ENCODE measurements at places on chromosomes 11 and 22.

- DNase-seq, result no peak
These were observed 18.2 kb upstream of the MUC5AC start for GRCh38 chr11:1139441-1140083.

DNA sequence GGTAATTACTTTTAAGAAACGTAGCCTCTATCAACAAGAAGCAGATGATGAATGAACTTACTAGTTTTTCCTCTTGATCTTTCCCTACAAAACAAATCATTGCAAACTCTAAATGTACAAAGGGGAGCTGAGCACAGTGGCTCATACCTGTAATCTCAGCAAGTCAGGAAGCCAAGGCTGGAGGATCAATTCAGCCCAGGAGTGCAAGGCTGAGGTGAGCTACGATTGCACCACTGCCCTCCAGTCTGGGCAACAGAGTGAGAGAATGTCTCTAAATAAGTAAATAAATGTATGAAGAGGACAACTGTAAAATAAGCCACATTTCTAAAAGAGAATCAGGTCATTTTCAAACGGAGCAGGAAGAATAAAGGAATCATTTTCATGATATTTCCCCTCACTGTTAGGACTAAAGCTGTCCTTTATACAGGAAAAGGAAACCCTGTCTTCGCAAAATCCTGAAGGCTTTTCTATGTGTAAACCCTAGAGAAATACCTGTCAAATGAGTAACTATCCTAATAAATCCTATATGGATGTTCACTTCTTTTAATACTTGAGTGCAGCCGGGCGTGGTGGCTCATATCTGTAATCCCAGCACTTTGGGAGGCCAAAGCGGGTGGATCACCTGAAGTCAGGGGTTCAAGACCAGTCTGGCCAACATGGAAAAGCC is 41.2 kb downstream of the RRAS2 start:
- DNase-seq, result no peak

DNA sequence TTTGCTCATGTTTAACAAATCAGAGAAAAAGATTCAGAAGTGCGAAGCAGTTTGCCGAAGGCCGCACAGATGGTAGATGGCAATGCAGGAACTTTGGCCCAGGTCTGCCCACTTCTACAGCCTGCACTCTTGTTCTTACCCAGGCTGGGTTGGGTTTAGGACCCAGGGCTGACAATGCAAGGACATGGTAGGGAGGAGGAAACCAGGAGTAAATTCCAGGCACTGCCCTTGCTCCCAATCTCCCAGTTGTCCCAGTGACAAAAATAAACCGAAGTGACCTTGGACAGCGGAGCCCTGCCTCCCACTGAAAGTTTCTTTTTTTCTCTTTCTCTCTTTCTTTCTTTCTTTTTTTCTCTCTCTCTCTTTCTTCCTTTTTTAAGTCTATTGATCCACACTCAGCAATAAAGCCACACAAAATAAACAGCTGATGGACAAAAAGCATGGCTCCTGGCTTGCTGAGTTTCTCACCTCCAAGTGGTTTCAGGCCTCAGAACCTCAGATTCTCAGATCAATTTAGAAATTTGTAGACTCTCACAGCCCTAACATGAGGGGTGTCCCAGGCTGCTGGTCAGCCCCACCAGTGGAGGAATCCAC is 33.5 kb upstream of the FCHSD2 start:
- no peak for DNase-seq

DNA sequence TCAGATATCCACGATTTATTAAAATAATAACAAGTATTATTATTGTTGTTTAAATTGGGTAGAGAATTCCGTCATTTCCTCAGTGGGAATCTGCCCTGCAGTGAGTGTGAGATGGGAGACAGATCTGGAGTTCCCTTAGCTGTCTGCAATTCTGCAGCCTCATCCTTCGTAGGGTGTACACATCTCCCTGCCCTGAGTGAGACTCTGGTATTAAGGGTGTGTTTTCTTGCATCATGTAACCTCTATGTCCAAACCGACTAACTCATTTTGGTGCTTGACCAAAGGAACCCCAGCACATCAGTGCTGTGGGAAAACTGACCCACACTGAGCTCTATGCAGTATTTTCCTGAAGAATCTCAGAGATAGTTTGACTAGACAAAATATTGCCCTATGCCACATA is 157.6 kb downstream of the LDLRAD3 start:
- no peak for DNase-seq

DNA sequence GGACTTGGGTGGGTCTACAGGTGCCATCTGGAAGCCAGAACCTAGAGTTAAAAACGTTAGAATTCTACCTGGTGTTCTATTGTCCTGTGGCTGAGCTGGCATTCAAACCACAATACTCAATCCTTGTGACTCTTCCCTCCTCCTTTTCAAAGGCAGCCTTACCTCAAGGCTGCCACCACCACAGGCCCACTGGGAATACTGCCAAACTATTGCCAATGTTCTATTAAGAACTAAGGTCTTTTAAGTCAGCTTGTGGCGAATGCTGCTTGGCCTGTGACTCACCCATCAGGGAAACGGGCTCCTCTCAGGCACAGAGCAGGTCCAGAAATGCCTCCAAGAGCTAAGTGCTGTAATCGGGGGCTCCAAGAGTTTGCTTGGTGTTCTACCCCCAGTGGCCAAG is 1008.4 kb downstream of the JRKL start:
- no peak for DNase-seq

GRCh38 chr11:119684361-119685110 is 44.5 kb downstream of the NECTIN1 start:
- no peak for DNase-seq

DNA sequence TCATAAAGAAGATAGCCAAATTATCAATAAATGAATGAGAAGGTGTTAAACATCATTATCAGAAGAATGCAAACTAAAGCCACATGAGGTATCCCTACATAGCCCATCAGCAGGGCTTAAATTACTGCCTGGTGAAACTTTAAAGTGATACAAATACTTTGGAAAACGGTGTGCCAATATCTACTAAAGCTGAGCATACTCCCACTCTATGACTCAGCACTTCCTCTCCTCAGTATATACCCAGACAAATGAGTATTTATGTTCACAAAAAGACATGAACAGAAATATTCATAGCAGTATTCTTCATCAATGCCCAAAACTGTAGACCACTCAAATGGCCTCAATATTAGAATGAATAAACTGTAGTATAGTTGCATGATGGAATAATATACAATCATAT is 284.6 kb upstream of the ZC3H12C start:
- no peak for DNase-seq

- peak; percentile 9 for DNase-seq
These were observed 687 bp downstream of the ZNF202 start for GRCh38 chr11:123740787-123741158.

DNA sequence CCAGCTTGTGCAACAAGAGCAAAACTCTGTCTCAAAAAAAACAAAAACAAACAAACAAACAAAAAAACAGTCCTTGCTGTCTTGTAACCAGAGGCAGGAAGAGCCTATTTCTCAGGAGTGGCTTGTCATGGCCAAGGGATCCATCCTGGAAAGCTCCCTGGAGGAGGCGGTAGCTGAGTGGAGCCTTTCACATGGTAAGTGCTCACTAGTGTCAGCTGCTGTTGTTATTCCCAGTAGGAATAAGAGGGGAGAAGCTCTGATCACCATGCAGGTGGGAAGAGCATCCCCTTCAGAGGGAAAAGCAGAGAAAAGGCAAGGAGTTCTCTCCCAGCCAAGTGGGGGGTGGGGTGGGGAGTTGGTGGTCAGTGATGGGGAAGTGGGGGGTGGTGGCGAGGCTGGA is 54.6 kb upstream of the WNT7B start:
- no peak for DNase-seq
